ENCODE measurements at places on chromosomes 12 and 14.

DNA sequence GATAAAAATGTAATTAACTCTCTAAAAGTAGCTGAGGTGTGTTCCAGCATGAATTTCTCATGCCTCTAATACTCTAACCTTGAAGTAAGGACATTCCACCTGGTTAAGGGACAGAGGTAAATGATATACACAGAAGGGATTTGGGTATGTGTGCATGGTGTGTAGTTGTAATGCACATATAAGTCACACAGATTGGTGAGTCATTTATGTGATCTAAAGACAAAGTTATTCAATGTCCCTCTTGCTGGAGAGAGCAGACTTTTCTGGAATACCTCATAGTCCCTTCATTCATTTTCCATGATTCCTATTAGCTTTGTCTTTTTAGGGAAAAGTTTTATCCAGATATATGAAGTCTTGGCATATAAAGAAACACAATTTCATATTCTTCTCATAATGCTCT lies 234.9 kb downstream of the SNAPC1 start:
- DNase-seq = no peak

GRCh38 chr12:77560714-77561113 lies 270.0 kb upstream of the NAV3 start:
- DNase-seq = no peak

GRCh38 chr12:126064028-126064427 lies 998.8 kb downstream of the AACS start:
- no peak for DNase-seq

DNA sequence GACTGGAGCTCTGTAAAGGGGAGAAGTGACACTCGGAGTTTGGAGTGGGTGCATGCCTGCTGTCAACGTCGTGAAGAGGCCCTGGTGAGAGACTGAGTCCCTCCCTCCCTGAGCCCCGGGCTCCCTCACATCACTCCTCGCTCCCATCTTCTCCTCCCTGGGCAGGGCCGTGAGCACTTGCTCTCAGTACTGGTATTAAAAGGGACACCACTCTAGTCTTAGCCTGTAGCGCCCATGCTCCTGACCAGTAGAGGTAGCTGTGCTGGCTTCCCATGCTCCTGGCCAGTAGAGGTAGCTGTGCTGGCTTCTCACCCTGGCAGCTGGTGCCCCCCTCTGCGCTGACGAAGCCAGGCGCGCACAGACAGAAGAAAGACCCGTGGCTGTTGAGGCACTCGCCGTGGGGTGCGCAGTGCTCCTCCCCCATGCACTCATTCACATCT lies 14.7 kb downstream of the ISCA2 start:
- no peak for DNase-seq

DNA sequence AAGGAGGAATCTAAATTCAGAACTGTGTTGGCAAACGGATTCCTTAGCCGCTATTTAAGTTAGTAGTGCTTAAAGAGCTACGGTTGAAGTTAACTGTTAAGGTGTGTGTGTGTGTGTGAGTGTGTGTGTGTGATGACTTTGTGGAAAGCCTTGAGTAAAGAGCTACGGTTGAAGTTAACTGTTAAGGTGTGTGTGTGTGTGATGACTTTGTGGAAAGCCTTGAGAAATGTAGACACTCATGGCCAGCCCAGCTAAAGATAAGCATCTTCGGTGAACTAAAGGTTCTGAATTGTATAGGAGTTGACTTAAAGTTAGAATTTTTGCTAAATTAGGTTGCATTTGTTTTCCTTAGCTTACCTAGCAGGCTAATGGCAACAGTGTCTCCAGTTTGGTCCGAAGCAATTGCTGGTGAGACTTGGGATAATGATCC lies 1.4 kb downstream of the KTN1 start:
- no peak for DNase-seq

GRCh38 chr12:127035011-127035879 lies 1231.7 kb upstream of the TMEM132C start:
- no peak for DNase-seq

DNA sequence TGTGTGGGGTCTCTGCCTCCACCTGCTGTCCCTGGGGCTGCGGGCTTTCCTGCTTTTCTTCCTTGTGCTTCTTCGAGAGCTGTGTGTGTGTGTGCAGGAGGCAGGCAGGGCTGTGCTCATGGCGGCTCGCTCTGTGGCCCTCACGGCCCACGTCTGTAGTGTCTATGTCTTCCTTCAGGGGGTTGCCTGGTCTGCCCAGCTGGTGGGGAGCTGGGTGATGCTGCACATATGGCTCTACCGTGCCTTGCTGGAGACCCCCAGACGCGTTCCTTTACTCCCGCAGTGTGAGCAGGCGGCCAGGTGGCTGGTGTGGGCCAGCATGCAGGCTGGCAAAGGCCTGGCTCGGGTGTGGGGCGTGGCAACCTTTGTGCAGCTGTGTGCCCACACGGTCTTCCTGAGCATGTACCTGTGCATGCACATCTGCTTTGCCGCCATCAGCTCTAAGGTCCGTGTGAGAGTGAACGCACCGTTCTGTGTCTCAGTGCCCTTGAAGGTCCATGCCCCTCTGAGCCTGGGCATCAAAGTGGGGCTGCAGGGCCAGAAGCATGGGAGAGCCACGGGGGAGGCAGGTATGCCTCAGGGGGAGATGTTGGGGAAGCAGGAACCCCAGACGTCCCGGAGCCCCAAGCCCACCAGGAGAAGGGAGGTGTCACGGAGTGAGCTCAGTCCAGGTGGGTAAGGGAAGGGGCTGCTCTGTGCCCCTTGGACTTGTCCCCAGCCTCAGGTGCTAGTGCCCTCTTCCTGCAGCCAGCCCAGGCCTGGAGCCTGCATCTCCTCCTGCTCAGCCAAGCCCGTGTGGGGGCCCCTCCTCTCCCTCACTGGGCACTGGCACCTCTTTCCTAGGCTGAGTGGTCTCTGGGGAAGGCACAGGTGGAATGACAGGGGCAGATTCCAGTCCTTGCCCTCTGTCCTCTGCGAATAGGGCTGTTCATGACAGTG lies 26.4 kb downstream of the CLSTN3 start:
- no peak for DNase-seq

DNA sequence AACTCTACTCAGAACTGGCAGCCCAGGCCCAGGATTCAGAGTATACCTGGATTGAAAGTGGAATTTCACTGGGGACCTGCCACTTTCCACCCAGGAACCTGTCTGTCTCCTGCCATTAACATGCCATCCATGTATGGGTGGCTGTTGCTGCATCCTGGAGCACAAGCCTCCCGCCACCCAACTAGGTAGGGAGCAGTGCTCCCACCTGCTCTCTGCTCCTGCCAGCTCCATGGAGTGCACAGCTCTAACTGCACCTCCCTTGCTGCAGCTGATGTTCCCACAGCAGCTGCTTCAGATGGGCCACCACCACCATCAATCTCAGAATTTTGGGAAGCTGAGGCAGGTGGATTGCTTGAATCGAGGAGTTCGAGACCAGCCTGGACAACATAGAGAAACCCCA lies 17.1 kb upstream of the NTS start:
- DNase-seq = no peak

- DNase-seq = no peak
These were observed 163.6 kb downstream of the BRMS1L start for GRCh38 chr14:35989736-35990135.

DNA sequence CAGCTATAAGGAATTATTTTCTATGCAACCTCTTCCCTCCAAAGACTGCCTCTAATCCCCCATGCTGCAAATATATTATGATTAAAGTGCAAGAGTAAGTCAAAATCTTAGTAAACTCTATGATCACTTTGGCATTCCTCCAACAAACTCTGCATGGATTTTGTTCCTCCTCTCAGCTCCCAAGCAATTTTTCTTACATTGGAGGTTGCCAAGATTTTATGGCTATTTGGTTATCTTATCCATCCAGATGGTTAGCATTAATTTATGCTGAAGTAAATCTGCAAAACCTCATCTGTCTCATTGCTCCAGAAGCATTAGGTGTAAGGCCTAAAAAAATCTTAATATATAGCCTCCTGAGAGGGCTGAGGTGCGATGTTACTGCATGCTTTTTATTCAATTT lies 228.1 kb downstream of the CHST11 start:
- DNase-seq = no peak

DNA sequence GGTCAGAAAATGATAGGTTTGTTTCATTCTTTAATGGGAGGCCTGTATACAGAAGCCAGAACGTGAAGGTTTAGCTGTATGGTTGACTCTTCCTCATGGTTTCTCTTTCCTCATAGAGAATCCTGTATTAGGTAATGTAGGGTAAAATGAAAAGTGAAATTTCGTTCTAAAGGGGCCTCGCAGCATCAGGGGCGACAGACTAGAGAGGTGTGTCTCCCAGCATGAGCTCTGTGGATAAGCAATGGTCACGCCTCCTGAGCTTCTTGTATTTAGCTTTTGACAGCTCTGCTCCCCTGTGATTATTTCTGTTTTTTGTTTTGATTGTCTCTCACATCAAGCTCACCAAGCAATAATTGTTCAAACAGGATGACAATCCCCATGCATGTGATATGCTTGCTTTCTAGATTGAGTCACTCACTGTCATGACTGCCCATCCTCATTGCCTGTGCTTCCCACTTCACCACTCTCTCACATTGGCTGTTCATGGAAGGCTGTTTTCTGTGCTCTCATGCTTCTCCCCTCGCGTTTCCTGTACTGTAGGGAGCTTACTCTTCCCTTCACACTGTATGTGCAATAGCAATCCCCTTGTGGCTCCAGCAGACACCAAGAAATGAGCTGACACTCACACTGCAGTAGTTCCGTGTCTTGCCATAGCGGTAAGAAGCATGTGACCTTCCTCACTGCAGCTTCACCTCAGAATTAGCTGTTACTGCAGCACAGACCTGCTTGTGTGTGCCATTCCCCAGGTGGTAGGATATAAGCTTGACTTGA lies 44.0 kb downstream of the RAD52 start:
- no peak for DNase-seq

DNA sequence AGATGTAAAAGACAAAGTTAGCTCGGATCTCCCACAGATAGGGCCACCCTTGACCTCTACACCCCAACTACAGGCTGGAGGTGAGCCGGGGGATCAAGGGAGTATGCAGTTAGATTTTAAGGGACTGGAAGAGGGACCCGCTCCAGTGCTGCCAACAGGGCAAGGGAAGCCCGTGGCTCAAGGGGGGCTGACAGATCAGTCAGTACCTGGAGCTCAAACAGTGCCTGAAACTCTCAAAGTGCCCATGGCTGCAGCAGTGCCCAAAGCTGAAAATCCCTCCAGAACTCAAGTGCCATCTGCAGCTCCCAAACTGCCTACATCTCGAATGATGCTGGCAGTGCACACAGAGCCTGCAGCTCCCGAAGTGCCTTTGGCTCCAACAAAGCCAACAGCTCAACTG lies 10.4 kb downstream of the NYNRIN start:
- no peak for DNase-seq

GRCh38 chr14:55604900-55605418 lies 25.0 kb downstream of the KTN1 start:
- DNase-seq = no peak

DNA sequence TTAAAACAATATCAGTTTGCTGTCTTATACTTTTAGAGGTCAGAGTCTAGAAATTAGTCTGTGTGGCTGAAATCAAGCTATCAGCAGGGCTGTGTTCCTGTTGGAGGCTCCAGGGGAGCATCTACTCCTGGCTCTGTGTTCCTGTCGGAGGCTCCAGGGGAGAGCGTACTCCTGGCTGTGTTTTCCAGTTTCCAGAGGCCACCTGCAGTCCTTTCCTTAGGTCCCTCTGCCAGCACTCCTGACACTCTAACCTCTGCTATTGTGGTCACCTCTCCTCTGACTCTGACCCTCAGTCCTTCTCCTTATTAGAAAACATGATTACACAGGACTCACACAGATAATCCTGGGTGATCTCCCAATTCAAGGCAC lies 1140.7 kb upstream of the TMEM132C start:
- DNase-seq = no peak

DNA sequence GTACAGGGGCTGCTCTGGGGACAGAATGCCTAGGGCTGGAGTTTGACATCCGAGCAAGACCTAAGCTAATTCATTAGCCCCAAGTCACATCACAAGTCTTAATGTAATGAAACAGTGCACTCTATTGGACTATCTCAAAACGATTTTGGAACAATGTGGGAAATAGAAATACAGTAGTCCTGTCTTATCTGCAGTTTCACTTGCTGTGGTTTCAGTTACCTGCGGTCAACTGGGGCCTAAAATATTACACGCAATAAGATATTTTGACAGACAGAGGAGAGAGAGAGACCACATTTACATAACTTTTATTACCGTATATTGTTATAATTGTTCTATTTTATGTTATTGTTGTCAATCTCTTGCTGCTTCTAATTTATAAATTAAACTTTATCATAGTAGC lies 21.1 kb downstream of the MOAP1 start:
- DNase-seq = no peak

GRCh38 chr12:29054858-29055663 lies 94.0 kb upstream of the FAR2 start:
- DNase-seq = no peak

GRCh38 chr12:28027328-28027727 lies 54.8 kb upstream of the PTHLH start:
- no peak for DNase-seq

DNA sequence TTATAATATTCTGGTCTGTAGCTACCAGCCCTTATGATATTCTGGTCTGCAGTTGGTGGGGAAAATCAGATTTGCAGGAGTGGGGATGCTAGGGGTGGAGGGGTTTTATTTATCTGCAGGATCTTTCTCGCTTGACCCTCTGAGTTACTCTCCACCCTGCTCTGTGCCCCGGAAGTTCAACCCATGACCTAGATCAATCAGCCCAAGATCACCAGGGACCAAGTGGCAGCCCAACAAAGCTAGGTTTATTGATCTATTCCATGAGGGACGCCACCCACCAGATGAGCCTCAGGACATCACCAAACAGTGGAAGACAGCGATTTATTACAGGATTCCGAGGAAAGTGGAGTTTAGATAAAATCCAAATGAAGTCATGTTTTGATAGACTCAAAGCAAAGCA lies 25.8 kb upstream of the C12orf76 start:
- DNase-seq = no peak

DNA sequence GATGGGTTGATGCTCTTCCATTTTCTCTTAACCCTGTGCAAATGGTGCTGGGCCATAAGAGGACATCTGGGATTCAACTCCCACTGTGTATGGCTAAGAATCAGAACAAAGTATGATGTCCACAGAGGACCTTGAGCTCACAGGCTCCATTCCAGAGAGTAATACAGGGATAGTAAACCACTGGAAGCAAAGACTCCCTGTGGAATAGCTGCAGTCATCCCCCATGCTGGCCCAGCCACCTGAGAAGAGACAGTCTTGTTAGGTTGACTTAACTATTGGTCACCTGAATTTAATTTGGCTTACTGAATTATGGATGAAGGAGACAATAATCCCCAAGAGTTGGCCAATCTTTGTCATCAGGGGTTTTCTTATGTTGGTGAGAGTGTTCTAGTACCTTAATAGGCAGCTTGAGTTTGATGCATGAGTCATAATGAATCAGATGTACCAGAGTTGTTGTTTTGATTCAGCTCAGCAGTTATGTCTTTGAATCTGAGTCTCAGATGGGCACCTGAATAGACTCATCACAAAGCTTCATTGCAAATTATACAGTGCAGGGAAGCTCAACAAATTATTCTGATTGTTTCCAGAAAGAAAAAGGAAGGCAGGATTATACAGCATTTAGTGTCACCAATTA lies 122.7 kb downstream of the SSPN start:
- DNase-seq = no peak

DNA sequence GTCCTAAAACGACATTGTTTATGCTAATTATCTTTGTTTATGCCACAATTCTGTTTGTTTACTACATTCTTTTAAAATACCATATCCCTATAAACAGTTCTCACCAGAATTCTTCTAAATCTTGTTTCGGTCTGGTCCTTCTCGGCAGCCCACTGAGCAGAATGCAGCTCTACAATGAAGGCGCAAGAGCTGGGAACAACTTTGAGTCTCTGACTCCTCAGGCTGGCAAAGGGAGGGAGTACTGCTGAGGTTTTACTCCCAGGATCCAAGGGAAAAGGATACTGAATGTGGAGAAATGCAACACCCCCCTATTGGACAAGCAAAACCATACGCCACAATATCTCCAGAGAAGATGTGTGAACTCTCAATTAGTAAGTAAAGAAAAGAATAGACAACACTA lies 5.4 kb downstream of the SOX5 start:
- DNase-seq = no peak

Measured in activated T-cell treated with anti-CD3 and anti-CD28 coated beads, Interleukin-2, amount 50 U/mL, for 1 hour (primary cell).